DMS79 treated with DMSO at 0.1 percent for 48 hours (cell line): ENCODE measurements at places on chromosomes 4 and X.

GRCh38 chr4:113437129-113437528 lies 324.4 kb downstream of the CAMK2D start:
- DNase-seq, result no peak

DNA sequence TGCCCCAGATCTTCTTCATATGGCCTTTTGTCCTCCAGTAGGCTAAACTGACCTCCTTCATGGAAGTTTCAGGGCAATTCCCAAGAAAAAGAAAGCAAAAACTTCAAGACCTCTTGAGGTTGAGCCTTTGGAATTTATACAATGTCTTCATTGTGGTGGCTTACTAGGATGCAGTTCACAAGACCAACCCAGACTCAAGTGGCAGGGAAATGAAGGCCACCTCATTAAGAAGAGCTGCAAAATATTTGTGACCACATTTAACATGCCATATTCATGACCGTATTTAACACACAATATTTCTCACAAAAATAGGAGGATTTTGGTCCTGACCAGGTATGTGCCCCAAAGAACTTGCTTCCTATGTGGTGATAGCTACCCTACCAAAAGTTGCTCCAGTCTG lies 605.5 kb upstream of the PITX2 start:
- DNase-seq, result no peak

DNA sequence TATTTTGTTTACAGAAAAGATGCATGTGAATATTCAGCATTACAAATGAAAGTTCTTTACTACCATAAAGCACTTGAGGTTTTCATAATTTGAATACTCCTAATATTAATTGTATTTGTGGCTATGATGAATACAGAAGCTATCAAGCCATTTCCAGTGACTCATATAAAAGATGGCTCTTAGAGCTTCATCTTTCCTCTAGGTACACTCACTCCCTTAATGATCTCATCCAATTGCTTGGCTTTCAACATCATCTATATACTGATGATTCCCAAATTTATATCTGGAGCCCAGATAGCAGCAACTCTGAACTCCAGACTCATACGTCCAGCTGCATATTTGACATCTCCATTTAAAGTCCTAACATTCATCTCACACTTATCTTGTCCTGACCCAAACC lies 183.4 kb upstream of the FAM241A start:
- no peak for DNase-seq

DNA sequence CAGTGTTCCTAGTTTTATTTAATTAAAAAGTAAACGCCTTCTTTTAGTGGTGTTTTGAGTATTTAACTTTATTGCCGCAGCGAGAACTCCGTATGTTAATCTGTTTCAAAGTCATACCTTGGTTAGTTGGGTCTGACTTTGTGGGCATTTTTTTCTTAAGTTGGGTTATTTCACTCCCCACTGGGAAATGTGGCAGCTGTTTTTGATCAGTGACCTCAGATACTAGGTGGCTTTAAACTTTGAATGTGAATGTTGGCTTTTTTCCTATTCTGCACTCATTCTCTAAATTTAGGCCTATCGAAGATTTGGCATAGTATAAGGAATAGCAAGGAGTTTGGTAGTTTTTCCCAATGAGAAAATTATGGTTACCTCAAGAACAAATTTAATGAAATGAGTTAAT lies 85.9 kb downstream of the FIP1L1 start:
- DNase-seq, result no peak

GRCh38 chr4:125280892-125281403 lies 33.8 kb upstream of the FAT4 start:
- no peak for DNase-seq

GRCh38 chr4:2932321-2932950 lies 30.8 kb downstream of the NOP14 start:
- DNase-seq, result no peak

GRCh38 chr4:166290426-166290825 lies 417.4 kb downstream of the TLL1 start:
- no peak for DNase-seq

DNA sequence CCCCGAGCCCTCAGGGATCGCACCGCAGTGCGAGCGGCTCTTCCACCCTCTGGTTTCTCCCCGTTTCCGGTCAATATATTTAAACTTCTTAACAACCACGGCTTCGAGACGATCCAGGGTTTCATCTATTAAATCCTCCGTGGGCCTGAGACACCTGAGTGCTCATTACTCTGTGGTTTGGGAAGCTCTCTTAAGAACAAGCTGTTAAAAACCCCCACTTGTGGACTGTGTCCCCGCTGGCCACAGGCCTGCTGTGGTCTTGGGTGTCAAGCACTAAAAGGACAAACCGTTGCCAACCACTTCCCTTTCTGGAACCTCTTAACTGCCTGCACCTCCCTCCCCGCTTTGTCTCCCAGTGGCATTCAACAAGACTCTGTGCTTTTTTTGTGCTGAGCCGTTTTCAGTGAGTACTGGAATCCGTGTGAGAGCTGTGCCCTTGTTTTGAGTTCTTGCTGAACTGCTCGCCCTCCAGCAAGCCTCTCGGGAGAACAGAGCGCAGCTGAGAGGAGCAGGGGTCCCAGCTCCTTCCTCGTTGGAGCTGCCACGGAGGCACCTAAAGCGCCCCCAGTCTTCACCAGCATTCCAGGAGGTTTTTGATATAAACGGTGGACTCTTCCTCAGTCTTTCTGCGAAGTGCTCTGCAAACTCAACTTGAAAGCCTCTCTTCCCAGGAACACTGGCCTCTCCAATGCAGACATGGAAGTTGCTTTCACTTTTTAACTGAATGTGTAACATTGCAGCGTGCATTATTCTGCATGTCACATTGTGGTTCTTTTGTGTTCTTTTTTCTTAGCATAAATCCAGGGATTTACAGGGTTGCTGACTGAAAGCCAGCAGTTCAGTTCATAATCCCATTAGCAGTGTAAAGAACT lies 691 bp upstream of the IGFBP7 start:
- peak; percentile 39 for DNase-seq

DNA sequence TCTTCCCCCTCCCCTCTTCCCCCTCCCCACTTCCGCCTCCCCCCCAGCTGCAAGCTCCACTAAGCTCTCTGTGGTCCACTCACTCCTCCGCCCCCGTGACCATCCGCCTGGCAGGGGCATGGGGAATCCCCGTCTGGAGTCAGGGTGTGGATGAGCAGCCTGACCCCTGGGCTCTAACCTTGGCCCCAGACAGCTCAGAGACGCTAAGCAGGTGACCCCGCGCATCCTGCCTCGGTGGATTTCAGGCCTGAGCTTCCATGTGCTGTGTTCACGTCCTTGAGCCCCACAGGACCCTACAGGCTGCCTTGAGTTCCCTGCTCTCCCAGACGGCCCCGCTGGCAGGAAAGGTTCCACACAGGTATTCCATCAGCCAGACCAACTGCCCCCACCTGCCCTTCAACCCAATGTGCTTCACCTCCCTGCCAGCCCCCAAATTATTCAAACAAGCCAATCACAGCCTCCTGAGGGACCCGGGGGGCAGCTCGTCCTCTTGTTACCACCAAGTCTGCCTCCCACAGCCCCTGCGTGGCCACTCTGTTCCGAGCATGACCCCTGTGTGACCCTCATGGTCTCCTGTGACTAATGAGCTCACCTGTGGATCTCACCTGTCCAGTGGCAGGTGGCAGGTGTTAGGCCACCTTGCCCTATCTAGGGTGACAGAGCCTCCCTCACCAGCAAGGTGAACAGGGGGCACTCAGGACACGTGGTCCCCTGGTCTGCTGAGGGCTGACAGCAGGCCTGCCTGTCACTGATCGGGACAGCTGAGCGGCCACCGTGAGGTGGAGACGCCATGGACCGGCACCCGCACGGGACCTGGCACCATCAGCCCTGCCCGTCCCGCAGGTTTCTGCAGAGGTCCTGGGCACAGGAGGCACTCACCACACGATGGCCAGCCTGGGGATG lies 73.2 kb upstream of the MXD4 start:
- DNase-seq, result no peak

DNA sequence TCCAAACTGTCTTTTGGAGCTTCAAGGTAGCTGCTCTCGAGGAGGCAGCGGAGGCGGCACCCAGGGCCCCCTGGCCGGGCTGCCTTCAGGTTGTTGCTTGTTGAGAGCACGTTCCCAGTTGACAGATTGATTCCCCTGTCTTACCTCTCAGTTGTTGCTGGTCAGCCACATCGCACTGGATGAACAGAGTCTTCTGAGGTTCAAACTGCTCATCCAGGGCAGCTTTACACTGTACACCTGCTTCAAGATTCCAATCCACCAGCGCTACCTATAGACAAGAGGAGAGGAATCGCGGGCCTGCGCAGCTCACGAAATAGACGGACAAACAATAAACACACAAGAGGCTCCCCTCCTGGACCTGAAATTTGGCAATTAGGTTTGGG lies 497 bp downstream of the HPGD start:
- DNase-seq, result no peak

GRCh38 chr4:184473499-184474262 lies 669 bp downstream of the IRF2 start:
- DNase-seq, result peak; percentile 24

- no peak for DNase-seq
Observed at GRCh38 chrX:24225265-24225664, 75.7 kb downstream of the ZFX start.

DNA sequence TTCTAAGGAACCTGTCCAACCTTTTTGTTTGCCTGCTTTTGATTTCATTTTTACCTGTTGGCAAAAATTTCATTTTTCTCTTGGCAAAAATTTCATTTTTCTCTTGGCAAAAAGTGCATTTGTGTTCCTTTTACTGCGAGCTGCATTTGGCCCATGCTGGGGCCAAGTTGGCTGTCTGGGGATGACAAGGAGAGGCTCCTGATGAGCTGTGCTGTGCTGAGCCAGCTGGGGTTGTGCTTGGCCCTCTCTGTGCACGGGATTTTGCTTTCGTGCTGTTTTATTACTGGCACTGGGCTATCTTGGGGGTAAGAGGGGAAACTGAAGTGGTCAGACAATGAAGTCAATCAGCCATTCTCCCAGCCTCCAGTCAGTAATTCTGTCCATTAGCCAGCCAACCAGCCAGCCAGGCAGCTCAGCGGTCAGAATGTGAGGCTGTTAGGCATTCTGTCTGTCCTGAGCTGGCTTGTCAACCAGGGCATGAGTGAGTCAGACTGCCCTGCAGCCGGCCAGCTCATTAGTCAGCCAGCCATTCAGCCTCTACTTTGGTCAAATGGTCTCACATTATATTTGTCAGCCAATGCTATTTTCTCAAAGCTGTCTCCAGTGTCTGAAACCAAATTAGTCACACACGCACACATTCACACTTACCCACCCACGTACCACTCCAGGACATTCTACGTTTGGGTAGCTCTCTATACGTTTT lies 56.9 kb upstream of the PRPS1 start:
- DNase-seq, result no peak

GRCh38 chr4:8854931-8855330 lies 16.7 kb downstream of the HMX1 start:
- no peak for DNase-seq

DNA sequence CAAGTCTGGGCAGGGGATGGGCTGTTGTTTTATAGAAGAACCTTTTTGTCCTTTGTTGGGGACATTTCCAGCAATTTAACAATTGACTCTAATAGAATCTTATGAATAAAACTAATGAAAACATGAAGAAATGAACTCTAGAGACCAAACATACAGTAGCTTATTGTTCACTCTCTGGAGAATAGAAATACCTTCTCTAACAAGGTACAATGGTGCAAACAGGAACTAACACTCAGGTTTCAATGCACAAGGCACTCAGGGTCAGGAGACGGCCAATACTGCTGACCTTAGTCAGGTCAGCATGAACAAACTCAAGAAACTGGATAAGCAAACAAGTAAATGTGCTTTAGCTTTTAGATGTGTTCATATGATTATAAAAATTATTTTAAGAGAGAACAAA lies 39.6 kb upstream of the FBXW7 start:
- no peak for DNase-seq

- DNase-seq, result no peak
Observed at GRCh38 chrX:20313899-20314298, 47.2 kb upstream of the RPS6KA3 start.

- no peak for DNase-seq
Observed at GRCh38 chr4:41525129-41525528, 12.8 kb upstream of the LIMCH1 start.

DNA sequence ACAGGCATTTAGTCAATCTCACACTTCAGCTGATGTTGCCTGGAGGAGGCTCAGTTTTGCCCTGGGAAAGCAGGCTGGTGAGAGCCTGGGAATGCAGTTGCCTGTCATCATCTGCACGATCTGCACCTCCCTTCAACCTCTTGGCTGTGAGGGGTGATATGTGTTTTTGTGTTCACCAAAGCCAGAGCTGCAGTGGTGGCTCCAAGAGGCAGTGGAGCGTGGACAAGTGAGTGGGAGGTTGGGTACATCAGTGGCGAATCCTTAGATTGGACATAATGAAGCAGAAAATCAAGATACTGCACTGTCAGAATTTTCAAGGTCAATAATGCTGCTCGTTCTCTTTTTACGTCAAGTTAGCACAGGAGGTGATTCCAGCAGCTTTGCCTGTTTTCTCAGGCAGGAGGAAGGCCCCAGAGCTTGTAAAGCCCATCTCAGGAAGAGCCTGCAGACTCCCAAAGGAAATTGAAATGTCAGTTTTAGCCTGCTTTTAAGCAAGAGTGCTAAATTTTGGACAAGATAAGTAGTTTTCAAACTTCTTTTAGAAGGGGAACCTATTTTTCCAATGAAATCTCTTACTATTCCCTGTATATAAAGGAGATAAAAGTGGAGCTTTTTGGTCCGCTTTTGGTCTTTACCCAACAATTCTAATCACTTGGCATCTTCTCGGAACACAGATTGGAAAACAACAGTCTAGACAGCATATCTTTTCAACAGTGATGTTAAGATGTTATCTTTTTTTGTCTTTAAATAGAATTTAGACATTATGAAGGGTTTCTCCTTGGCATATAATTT lies 92.8 kb downstream of the FRAS1 start:
- peak; percentile 21 for DNase-seq

DNA sequence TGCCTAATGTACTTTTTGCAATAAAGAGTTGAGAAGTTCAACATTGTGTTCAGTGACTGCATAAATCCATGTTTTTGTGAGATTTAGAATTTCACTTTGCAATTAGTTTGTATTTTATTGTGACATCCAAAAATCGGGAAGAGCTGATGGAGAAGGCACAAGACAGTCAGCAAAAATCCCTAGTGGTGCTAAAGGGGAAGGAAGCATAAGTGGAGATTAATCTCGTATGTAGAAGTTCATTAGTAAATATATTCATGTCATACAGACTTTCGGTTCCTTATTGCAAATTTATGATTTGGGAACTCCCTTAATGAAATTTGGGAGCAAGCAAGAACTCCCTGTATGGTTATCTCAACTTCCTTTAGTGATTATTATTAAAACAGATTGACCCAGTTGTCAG lies 57.8 kb upstream of the SLC39A8 start:
- no peak for DNase-seq

- DNase-seq, result no peak
Observed at GRCh38 chrX:21741869-21742701, 15.8 kb downstream of the SMPX start.

DNA sequence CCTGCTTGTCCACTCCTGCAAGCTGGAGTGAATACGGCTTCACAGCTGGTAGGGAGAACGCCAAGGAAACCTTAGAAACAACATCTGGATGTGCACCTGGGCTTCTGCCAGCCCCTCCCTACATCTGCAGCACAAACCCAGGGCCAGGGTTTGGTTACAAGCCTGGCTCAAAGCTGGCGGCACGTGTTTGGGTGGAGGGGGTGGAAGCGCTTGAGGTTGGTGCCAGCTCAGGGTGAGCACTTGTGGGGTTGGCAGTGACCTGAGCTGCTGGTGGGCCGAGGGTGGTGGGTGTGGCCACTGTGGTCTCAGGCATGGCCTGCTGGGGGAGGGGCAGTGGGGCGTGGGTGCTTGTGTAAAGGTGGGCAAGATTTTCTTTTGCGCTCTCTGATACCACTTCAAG lies 15.6 kb downstream of the ELF4 start:
- DNase-seq, result peak; percentile 50

- no peak for DNase-seq
Observed at GRCh38 chrX:83260288-83260687, 247.8 kb upstream of the POU3F4 start.
